CD4-positive, alpha-beta T cell treated with Interleukin-15 for 1 hour (primary cell): ENCODE measurements at places on chromosomes 1 and 21.

- DNase-seq, result no peak
Observed at GRCh38 chr1:167713330-167714081, 8.3 kb upstream of the MPZL1 start.

DNA sequence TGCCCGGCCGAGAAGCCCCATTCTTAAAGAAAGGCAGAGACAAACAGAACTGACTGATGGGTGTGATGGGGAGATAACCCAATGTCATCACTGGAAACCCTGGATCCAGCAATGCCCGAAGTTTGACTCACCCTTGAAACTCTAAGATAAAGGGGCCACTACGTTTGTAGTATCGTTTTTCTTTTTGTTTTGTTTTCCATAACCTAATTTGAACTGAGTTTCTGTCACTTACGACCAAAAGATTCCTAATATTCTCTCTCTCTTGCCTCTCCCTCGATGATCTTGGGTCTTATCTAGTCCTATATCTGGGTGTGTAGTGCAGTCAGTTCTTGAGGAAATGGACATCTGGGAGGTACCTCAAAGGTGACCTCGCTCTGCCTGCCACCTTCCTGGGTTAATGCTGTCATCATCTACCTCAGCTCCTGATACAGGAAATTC is 57.8 kb upstream of the ID3 start:
- no peak for DNase-seq

- DNase-seq, result no peak
Observed at GRCh38 chr1:86448670-86449069, 20.1 kb upstream of the CLCA1 start.

- DNase-seq, result no peak
Observed at GRCh38 chr1:49213301-49213700, 436.6 kb upstream of the BEND5 start.

GRCh38 chr21:33112151-33112550 is 42.2 kb downstream of the OLIG1 start:
- no peak for DNase-seq

GRCh38 chr1:8517661-8518489 is 200.0 kb downstream of the SLC45A1 start:
- no peak for DNase-seq

DNA sequence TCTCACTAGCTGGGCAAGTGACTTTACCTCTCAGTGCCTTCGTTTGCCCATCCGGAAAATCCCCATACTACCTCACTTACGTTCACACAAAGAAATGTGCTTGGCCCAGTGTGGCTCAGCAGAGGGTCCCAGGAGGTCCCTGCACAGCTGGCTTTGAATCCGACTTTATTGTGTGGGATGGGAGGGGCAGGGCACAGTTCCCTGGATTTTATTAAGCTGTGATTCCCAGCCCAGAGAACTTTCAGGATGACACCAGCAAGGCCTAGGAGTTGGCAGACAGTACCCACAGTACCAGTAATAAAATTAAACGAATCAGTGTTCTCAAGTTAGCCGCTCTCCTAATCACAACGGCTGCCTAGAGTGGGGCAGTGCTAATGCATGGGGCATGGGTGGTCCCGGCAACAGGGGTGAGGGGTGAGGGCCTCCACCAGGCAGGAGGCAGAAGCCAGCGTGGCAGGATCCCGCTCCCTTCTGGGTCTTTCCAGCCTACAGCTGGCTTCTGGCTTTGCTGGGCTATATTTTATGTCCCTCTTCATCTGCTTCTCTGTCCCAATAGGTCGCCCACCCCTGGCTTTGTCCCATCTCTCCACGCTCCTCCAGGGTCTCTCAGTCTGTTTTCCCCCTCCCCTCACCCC is 74.9 kb downstream of the VWA5B1 start:
- no peak for DNase-seq

DNA sequence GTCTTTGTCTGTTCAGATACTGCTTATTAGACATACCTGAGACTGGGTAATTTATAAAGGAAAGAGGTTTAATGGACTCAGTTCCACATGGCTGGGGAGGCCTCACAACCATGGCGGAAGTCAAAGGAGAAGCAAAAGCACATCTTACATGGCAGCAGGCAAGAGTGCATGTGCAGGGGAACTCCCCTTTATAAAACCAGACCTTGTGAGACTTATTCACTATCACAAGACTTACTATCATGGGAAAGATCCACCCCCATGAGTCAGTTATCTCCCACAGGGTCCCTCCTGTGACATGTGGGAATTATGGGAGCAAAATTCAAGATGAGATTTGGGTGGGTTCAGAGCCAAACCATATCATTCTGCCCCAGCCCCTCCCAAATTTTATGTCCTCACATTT is 7.1 kb upstream of the PSMA5 start:
- no peak for DNase-seq

GRCh38 chr1:213303286-213303685 is 252.2 kb downstream of the RPS6KC1 start:
- no peak for DNase-seq

DNA sequence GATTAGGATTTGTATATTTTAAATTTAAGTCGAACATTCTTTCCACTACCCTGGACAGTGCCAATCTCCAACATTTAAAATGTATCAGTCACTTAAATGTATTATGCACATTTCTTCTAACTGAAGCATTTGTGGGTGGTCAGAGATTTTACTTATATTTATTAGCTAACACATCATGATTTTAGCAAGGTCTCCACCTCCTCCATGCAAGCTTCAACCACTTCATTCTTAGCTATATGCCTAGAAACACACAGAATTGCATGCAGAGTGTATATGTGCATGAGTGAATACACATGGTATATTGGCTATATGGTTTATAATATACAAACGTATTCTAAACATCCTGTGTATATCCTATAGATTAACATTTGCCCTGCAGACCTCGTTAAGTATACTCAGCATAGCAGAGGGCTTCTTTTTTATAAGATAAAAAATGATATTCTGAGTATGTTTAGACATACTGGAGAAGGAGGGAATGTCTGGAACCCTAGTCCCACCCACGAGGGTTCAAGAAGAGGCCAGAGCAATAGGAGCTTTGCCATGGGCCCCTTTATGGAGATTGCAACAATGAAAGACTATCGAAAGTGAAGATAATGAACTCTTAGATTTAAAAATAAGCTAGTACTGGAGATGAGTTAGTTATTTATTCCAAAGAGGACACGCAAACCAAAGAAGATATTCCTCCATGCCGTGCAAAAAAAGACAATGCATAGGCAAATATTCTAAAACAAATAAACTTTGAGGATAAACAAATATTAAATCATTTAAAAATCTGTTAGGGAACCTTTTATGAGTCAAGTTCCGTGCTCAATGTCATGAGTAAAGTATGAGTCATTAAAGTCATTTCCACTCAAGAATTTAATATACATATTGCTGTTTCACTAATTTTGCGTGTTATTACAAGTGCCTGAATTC is 480.4 kb downstream of the SIPA1L2 start:
- no peak for DNase-seq
